ENCODE measurements at places on chromosomes 13 and 19.

DNA sequence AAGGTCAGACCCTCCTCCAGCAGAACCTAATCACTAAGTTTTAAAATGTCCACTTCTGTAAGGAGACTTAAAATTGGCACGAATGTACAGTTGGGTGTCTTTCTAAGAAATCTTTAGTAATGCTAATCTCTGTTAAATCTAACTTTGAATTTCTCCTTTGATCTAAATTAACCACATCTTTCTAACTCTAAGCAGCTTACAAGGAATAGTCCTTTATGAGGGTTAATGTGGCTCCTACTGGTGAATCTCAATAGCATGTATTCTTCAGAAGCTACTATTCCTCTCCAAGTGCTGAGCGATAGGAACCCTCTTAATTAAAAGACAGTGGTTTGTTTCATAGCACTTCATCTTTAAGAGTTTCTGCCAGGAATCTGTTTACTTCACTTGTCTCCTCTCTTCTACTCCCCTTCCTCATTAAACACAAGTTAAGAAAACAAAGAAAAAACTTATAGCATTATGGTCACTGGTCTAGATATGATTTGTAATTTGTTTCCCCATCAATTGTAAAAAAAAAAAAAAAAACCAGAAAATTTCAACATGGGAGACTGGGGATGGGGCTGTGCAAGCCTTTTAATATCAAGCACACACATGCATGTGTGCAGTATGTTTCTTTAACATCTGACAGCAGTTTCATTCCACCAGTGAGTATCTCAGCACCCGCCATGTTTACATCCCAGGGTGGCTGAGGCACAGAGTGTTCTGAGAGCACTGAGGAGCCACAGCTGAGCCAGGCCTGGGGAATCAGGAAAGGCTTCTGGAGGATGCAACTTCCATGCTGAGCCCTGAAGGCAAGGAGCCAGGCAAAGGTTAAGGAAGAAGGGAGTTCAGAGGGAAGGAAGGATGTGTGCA lies 57.7 kb downstream of the ATP7B start:
- no peak for DNase-seq

DNA sequence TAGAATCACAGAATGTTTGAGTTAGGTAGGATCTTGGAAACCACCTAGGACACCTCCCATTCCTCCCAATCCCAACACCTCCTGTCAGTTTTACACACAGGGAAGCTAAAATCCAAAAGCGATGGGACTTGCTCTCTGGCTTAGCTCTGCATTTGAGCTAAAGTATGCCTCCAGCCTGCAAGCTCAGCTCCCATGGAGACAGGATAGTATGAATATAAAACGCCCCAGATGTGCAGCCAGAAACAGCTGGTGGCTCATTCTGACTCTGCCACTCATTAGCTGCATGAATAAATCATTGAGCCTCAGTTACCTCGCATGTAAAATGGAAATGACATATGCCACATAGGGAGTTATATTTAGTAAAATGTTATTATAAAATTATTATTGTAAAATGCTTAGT lies 336.0 kb downstream of the SUCLA2 start:
- no peak for DNase-seq

- DNase-seq: peak; percentile 85
These were observed 41.0 kb downstream of the PDE4A start for GRCh38 chr19:10461047-10461949.

GRCh38 chr19:55497763-55498162 lies 9.5 kb downstream of the SSC5D start:
- DNase-seq: no peak

GRCh38 chr13:92613921-92614320 lies 612.7 kb upstream of the GPC6 start:
- no peak for DNase-seq

DNA sequence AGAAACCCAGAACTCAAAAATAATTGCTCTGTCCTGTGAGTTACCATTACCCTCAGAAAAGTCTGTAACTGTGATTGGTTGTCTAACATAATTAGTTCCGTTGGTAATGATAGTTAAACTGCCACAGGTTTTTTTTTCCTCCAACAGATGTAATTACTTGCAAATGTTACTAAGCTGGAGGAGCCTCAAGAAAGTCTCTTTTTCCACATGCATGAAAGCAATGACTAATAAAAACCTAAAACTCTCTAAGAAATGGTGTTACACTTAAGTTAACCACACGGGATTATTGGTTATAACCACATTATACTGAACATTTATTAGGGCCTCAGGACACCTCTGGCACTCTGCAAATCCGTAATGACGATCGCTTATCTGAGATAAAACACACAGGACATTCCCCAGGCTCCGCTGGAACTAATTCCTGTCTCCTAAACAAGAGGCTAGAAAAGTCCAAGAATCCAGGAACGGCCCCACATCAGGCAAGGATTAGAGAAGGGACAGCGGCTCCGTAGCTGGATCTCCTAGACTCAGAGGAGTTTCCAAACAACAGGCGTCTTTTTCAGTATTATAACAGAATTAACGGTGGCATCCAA lies 753 bp downstream of the ZNF235 start:
- DNase-seq: no peak

GRCh38 chr13:40429706-40430545 lies 236.5 kb downstream of the FOXO1 start:
- DNase-seq: no peak

DNA sequence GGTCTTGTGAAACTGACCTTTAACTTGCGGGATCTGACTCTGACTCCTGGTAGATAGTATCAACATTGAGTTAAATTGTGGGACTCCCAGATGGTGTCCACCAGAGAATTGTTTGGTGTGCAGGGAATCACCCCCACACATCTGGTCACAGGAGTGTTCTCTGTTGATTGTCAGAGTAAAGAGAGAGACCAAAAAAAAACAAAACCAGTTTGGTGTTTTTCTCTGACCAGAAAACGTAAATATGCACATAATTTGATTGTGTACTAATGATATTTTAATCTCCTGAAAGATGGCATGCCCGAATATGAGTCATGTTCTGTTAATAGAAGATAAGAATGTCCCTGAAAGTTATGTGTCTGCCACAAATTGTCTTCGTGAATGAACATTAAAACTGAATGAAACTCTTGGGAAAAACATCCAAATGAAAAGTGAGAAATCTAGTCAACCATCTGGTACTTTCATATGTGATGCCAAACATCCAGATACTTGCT lies 118.5 kb upstream of the GPC6 start:
- DNase-seq: no peak

DNA sequence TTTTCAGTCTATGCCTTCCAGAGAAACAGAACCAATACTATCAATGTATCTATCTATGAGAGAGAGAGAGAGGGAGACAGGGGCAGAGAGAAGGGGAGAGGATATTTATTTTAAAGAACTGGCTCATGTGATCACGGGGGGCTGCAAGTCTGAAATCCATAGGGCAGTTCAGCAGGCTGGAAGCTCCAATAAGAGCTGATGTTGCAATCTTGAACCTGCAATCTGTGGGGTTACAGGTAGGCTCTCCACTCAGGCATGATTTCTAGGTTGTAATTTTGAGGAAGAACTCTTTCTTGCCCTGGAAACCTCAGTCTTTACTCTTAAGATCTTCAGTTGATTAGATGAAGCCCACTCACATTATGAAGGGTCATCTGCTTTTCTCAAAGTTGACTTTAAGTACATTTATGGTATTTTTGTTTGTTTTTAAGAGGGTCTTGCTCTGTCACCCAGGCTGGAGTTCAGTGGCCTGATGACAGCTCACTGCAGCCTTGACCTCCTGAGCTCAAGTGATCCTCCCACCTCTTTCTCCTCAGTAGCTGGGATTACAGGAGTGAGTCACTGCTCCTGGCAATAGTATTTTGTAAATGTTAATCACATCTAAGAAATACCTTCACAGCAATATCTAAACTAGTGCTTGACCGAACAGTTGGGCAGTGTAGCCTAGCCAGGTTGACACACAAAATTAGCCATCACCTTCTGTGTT lies 376.4 kb downstream of the FGF9 start:
- DNase-seq: no peak

DNA sequence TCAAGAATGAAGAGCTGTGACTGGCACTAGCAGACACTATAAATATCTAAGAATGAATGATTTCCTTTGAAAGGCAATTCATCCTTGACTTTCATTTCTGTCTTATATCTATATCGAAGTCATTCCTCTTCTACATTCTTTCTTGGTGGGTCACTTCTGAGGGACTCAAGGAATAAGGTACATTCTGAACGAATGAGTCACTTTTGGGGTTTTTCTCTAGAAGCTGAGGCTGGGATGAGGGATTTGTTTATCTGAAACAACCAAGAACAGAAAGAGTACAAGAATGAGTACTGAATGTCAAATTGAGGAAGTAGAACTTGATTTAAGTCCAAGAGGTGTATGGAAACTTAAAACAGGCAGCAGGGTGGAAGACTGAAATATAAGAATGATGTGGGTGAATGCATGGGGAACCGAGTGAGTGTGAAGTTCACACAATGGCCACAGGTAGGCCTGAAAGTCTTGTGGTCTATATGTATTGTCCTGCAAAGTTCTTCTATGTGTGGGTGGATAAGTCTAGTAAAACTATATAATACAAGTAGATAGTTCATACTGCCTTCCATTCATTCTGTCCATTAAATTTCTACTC lies 343.9 kb downstream of the OXGR1 start:
- no peak for DNase-seq

- DNase-seq: peak; percentile 60
These were observed 2.1 kb downstream of the CILP2 start for GRCh38 chr19:19540064-19540714.

- DNase-seq: no peak
These were observed 3.7 kb upstream of the SIN3B start for GRCh38 chr19:16825312-16826052.

DNA sequence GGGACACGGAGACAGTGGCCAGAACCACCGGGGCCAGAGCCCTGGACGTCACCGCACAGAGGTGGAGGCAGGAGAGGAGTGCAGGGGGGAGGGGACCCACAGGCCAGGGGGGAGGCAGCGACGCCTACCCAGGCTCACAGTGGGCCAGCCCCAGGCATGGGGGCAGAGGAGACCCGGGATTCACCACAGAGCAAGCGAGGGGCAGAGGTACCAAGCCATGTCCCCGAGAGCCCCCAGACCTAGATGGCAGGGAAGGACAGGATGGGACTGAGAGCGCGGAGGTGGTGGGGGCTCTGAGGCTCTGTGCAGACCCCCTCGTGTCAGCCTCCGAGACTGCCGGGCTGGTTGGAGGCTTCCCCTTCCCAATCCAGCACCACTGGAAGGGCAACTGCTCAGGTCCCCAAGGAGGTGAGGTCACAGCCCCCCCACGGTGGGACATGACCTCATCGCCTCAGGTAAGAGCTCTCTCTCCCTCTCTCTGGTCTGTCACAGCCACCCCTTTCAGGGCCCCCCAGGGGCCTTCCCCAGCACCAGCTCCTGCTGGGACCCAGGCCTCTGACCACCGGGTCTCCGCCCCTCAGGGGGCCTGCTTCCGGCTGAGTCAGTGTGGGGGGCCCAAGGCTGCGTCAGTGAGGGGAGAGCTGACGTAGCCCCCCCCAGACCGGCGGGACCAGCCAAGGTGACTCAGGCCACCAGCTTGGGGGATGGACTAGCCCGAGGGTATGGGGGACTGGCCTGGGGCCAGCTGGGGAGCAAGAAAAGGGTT lies 2.2 kb upstream of the IL11 start:
- DNase-seq: no peak

GRCh38 chr13:65497265-65497664 lies 1732.9 kb downstream of the PCDH9 start:
- no peak for DNase-seq

DNA sequence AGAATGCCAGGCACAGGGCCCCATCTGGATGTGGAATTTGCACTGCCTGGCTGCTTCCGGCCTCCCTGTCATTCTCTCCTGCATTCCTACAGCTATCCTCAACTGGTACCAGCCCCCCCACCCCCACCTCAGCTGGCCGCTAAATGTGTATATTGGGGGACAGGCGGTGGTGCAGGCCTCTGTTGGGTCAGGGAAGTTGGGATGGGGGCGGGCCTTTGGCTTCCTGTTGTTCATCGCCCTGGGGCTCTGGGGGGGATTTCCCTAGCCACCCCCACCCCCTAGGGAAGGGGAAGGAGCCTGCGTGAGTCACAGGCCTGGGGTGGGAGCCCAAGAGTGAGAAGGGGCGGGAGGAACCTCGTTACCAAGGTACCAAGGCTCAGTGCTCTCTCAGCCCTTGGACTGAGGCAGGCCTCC lies 10.6 kb downstream of the POU2F2 start:
- DNase-seq: peak; percentile 87

DNA sequence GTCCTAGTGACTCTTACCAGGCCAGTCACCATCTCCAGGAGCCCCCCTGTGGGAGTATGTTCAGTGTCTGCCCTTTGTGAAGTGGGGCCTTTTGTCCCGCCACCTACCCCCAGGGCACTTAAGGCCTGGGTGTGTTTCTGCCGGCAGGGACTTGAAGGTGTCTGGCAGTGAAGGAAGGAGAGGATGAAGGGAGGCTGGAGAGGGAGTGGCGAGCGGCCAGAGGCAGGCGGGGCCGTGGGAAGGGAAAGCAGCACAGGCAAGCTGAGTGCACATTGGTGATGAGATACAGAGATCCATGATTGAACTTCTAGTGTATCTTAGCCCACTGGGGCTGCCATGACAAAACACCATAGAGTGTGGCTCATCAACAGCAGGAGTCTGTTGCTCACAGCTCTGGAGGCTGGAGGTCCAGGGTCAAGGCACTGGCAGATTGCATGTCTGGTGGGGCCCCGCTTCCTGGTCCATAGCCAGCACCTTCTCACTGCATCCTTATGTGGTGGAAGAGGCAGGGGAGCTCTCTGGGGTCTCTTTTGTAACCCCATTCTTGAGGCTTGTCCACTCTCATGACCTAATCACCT lies 17.5 kb downstream of the CUL4A start:
- no peak for DNase-seq
